SHP77 treated with DMSO at 0.1 percent for 48 hours (cell line): ENCODE measurements at places on chromosomes 2 and 18.

DNA sequence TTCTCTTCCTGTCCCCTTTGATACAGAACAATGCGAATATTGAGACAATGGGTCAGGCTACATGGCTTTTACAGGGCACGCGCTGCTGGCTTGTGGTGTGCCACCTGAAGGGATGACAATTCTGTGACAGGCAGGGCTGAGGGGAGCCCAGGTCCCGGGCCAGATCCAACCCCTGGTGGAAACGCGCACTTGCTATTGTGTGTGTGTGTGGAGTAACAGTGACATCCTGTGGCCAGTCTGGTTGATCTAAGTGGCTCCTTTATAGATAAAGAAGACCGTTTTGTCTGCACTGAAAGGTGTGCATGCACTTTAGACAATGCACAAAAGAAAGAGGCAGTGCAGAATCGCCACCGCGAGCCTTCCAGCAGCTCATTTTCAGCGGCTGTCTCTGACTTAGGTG, 273.6 kb downstream of the HRH4 start:
- no peak for DNase-seq

- DNase-seq: no peak
These were observed 43.7 kb downstream of the ARL4C start for GRCh38 chr2:234453216-234453615.

DNA sequence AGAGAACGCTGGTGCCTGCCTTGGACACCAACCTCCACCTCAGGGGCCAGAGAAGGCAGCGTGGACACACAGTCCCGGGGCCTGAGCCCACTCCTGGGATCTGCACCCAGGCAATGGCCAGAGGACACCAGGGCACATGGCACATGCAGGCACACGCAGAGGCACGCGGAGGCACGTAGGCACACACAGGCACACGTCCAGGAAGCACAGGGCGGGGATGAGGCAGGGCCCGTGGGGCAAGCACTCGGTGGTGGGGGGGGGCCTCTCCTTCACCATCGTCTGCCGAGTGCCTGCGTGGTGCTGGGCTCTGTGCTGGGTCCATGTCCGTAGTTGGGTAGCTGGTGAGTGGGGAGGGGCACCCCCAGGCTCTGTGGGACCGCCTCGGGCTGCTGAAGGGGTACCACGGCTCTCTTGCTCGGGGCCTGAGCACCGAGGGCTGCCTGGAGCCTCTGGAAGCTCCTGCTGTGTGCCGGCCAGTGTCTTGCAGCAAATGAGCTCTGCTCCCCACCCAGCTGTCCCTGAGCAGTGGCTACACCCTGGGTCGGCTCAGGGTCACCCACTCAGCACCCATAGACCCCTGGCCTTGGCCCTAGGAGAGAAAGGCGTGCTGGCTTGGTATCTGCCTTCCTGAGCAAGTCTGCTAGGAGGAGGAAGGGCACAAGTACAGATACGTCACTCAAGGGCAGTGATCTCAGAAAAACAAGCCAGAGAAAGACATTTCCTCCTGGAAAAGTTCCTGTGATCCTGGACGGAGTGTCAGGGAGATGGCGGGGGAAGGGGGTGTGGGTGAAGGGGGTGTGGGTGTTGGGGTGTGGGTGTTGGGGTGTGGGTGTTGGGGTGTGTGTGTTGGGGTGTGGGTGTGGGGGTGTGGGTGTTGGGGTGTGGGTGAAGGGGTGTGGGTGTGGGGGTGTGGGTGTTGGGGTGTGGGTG, 26.4 kb downstream of the RTP5 start:
- DNase-seq: no peak

- DNase-seq: no peak
These were observed 138.4 kb downstream of the LAMA3 start for GRCh38 chr18:23827681-23828080.

GRCh38 chr2:56729212-56729611, 545.4 kb downstream of the CCDC85A start:
- no peak for DNase-seq

DNA sequence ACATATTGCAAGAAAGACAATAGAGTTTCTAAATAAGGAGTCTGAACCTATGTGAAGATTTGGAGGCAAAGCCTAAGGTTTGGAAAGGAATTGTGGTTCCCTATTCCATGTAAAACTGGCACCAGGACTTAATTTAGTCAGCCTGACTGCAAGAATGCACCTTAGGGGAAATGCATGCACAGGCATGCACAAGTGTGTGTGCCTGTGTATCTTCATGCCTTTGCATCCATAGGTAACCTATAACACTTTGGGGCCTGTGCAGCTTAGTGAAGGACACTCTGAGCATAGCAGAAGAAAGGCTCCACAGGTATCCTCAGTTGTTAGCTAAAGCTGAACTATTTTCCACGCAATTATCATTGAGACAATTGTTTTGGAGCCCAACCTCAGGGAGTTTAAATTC, 73.4 kb downstream of the RPRM start:
- DNase-seq: no peak

GRCh38 chr2:38829971-38830370, 45.8 kb downstream of the DHX57 start:
- DNase-seq: no peak

- no peak for DNase-seq
These were observed 9.5 kb upstream of the TNFAIP6 start for GRCh38 chr2:151347906-151348305.

- no peak for DNase-seq
These were observed 168.8 kb downstream of the SMAD7 start for GRCh38 chr18:48781988-48782363.

DNA sequence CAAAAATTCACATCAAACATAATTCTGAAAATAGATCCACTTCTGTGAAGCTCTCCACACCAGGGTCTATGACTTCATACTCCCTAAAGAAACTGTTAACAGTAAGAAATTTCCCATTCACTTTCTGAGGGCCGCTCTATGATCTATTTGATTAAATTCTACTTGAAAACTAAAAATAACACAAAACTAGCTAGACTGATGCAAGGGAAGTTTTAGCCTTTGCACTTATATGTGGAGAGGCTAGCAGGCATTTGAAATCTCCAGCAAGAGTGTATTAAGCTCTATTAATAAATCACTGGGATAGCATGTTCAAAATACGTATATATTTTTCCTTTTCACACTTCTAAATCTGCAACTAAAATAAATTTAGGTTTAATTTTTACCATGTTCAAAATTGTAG, 113.7 kb upstream of the SMAD7 start:
- DNase-seq: no peak

DNA sequence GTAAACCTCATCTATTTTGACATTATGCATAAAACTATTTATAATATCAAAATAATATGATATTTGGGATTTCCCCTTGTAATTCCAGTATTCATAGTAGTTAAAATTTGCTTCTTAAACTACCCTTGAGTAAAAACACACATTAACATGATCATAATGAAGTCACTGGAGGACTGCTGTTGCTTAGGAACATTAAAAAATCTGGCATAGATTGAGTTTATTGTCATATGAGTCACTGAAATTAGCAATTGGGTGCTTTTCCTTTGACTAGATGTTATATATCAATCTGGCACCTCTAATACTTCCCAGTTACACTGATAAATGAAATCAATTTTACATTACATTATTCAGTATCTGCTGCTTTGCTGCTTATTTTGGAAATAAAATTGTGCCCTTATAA, 57.0 kb upstream of the ZC3H15 start:
- no peak for DNase-seq

- no peak for DNase-seq
These were observed 210.8 kb upstream of the ZEB2 start for GRCh38 chr2:144730711-144731110.

- DNase-seq: no peak
These were observed 180.8 kb downstream of the CAMKMT start for GRCh38 chr2:44542520-44542919.

GRCh38 chr2:47360283-47360682, 42.7 kb upstream of the MSH2 start:
- no peak for DNase-seq

- no peak for DNase-seq
These were observed 44.5 kb upstream of the EGR4 start for GRCh38 chr2:73337828-73338227.

DNA sequence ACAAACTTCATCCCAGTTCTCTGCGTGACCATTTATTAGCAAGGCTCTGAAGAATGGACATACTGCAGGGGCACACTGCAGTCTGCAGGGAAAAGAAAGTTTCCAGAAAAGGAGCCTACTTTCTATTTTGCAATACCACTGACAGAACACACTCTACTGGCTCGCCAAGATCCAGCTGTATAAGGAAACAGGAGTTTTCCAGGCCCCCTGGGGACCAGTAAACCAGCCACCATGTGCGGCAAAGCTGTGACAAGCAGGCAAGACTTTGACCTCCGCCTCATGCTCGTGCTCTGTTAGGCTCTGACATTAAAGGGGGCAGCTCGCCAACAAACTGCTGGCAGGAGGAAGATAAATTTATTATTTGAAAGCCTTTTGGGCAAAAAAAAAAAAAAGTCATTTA, 67.3 kb downstream of the CCBE1 start:
- no peak for DNase-seq

DNA sequence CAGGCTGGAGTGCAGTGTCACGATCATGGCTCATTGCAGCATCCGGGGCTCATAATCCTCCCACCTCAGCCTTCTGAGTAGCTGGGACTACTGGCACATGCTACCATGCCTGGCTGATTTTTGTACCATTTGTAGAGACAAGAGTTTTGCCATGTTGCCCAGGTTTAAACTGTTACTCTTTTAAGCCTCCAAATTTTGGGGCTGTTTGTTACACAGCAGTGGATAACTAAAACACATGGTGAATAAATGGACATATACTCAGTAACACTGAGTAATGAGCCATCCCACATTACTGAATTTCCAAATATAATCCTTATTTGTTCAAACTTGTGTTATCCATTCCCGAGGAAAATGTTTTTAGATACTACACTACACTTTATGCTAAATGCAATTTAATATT, 9.8 kb downstream of the ADCY3 start:
- no peak for DNase-seq

DNA sequence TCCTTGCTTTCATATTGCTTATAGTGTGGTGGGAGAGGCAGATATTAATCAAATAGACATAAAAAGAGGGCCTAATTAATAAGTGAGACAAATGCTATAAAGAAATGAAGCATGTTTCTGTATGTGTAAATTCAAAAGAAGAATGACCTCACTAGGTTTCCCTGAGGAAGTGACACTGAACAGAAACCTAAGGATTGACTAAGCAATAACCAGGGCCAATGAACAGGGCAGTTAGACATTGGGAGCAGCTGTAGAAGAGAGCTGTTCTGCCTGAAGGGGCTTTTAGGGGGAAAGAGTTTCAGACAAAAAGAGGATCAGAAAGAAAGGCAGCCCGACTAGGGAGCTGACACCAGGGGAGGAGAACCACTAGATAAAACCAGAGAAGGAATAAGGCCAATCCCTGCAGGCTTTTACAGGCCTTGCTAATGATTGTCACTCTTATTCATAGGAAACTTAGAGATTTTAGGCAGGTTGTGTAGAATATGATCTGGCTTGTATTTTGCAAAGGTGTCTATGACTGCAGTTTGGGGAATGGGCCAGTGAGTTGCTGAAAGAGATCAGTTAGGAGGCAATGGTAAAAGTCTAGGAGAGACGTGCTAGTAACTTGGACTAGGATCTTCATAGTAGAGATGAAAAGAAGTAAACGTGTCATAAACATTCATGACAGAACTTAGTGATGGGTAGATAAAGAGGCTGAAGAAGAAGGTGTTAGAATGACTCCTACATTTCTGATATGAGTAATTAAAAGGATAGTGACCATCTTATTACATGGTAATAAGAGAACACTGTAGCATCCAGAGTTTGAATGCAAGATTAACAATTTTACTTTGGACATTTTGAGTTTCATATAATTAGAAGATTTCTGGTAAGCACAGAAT, 26.8 kb upstream of the NABP1 start:
- DNase-seq: no peak

GRCh38 chr2:202636213-202636513, 1.4 kb downstream of the FAM117B start:
- no peak for DNase-seq

DNA sequence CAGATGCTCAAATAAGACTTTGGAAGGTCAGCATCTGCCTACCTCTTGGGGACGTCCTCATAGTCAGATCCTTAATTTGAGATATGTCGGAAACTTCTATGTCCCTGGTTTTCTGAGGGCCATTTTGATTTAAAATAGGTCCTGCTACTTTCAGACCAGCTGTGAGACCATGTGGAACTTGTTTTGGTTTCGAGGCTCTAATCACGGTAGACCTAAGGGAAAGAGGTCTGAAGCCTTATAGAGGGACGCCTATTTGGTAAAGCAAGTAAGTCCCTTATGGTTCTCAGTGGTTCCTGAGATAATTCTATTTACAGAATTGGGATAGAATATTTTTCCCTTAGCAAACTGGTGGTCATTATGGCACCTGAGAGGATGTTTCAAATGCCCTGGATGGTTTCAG, 75.1 kb downstream of the RFTN2 start:
- no peak for DNase-seq

DNA sequence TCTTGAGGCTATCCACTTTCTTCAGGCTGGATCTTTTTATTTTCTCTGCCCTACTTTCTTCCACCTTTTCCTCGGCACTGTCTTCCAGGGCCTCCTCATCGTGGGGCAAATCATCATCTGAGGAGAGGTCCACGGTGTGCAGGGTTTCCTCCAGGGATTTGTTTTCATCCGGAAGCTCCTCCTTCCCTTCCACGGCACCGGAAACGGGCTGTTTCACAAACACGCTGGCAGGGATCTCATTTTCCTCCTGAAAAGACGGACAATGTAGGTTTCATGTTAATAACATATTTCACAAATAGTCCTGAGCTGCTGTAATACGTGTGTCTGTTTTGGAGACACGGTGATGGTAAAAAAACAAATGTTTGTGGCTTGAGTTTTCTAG, 10.4 kb downstream of the CAVIN2 start:
- DNase-seq: no peak

GRCh38 chr18:45488645-45489044, 126.6 kb upstream of the SLC14A2 start:
- no peak for DNase-seq

GRCh38 chr2:200784215-200784614, 27.5 kb upstream of the BZW1 start:
- DNase-seq: no peak

- no peak for DNase-seq
These were observed 58.9 kb downstream of the CXCR4 start for GRCh38 chr2:136059036-136059472.

DNA sequence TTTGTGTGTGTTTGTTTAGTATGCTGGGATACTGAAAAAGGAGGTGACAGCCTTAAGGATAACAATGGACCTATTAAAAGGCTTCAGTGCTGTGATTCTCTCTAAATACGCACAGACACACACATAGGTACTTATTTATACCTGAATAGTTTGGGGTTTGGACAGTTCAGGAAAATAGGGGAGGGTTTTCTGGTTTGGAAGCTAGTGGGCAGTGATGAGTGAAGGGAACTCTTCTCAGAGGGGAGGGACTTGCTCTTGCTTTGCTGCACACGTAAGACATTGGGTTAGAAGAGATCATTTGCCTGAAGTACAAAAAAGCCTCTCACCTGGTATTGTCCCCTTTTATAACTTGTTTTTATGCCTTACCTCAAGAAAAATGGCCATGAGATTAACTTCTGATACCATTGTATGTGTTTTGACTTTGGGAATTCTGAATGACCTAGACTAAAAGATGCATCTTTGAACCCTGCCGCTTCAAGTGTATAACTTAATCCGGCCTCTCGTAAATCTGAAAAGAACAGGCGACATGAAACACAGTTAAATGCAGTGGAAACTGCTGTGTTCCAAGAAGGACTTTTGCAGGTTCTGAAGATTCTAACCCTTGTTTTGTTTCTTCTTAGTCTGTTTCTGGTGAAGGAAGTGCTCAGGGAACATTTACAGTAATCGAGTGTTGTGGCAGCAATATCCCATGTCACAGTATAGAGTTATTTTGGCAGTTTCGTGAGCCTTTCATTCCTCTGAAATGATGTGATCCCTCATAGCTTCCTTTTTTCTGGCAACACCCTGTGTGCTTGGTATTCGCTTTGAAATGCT, 2.5 kb downstream of the CRIM1 start:
- DNase-seq: no peak

- DNase-seq: no peak
These were observed 132.3 kb downstream of the UXS1 start for GRCh38 chr2:106061611-106062349.
